ENCODE measurements at places on chromosomes 6 and 20. TPM values are rescaled to one million over a fixed set of nuclear protein-coding genes. Genes with fewer than 3 reads are reported as not detected.

DNA sequence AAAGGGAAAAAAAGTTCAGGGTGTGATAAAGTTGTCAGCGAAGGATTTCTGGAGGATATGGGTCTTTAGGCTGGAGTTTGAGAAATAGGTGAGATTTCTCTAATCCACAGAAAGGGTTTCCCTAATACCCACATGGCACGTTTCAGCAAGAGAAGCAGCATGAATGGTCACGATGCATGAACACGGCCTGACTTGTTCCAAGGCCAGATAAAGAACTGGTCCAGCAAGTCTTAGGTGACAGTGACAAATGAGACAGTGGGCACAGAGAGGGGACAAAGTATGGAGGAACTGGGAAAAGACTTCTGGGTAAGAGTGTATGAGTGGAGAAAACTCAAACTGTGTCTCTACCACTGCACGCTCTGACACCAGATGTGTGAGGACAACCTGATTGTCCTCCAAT, 262.0 kb upstream of the FOXQ1 start:
- no peak for DNase-seq

Gene NUS1
- 20.6 TPM for total RNA-seq

Gene OTOR
- total RNA-seq: not detected

Gene ITPR3
- total RNA-seq: 18.4 TPM

All from breast epithelium (tissue), 4 donors.